ENCODE measurements at places on chromosomes 2 and 18. TPM values are rescaled to one million over a fixed set of nuclear protein-coding genes. Genes with fewer than 3 reads are reported as not detected.

The NPHP1 gene
- 2.7 TPM for total RNA-seq

The MAP3K19 gene
- not detected for total RNA-seq

The COL4A3 gene
- total RNA-seq, result not detected

The DUSP19 gene
- total RNA-seq, result 1.4 TPM

Data from glomerular endothelial cell (primary cell).